Sigmoid colon (tissue), 7 donors: ENCODE measurements at places on chromosomes 13 and 19.

DNA sequence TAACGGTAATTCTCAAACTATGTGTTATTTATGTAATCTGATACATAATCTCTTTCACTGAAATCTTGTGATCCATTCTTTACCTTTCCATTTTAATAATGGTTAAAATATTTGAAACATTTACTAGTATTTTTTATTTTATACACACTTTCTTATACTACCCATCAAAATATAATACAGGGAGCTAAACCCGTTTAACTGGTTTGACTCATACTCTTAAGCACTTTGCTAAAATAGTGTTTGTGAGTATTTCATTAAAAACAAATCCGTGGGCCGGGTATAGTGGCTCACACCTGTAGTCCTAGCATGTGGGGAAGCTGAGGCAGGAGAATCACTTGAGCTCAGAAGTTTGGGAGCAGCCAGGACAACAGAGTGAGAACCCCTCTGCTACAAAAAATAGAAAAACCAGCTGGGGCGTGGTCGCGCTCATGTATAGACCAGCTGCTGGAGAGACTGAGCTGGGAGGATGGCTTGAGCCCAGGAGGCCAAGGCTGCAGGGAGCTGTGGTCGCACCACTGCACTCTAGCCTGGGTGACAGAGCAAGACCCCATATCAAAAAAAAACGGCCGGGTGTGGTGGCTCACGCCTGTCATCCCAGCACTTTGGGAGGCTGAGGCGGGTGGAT lies 43.8 kb upstream of the DCUN1D2 start:
- DNase-seq: peak; percentile 22

DNA sequence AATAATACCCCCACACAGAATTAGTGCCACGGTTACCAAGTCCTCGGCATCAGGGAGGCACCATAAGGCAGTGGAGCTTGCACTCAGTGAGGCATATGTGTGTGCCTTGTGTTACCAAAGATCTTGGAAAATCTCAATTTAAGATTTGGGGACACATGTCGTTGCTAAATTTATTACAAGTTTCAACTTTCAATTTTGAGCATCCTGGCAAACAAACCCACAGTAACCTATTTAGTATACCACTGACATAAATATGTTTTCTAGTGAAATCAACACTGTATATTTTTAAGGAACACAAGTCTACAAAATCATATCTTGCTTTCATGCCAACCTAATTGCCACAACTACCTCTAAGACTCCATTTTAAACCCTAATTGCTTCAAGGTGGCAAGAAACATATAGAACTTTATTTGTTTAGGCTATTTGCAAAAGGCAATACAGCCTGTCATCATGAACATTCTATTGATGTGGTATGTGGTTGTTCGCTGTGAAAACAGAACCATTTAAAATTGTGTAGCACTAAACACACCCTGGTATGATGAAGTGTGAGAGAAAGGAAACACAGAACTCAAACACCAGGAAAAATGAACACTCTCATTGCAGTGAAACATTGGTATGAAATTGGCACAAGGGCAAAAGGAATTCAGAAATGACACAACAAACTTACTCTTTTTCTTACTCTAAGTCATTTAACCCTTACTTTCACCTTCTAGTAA lies 531.1 kb downstream of the IRS2 start:
- no peak for DNase-seq

DNA sequence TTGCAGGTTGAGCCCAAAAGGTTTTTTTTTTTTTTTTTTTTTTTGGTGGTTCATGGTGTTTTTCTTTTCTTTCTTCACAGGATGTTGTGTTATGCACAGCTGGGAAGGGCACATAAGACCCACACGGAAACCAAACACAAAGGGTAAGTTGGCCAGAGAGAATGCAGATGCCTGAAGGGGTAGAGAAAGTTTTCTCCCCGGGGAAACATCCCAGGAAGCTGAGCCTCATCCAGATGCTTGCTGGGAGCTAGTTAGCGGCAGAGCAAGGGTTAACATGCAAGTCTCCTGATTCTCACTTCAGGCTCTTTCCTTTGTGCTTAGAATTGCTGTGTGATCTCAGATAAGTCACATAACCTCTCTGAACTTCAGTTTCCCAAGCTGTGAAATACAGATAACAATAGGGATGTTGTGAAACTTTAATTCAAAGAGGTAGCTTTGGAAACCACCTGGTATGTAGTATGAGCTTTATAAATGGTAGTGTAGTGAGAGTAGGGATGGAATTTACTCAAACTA lies 3.1 kb downstream of the ADGRE1 start:
- DNase-seq: no peak

GRCh38 chr13:31476266-31476665 lies 263.1 kb upstream of the RXFP2 start:
- no peak for DNase-seq

DNA sequence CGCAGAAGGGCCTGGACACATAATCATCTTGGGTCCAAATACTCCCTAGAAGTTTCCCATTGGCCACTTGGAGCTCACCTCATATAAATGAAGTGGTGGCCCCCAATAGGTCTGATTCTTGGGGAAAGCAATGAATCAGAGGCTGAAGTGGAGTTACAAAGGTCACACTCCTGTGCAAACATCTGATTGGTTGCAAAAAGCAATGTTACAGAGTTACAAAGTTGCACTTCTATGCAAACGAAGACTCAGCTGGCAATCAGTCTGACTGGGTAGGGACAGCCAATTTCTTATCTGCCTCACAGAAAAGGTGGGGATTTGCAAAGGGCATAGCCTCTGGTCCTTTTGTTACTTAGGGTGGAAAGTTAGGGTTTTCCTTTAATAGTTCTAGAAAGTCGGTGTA lies 1.8 kb upstream of the GPR180 start:
- DNase-seq: no peak

- no peak for DNase-seq
These were observed 91.1 kb downstream of the RAB20 start for GRCh38 chr13:110470272-110471009.

- DNase-seq: no peak
These were observed 2.8 kb downstream of the GIPR start for GRCh38 chr19:45670670-45671453.

DNA sequence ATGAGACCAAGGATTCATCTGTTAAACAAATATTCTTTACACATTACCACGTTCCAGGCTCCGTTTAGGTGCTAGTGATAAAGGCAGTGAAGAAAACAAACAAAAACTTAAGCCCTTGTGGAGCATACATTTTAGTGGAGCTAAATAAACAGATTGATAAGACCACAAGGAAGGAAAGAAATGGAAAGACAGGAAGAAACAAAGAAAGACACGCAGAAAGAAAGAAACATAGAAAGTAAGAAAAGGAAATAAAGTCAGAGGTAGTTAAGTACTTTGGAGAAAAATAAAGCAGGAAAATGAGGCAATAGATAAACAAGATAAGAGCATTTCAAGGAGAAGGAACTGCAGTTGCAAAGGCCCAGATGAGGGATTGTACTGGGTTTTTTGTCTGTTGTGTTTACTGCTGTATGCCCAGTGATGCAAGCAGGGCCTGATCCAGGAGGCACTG lies 998 bp downstream of the NFKBIB start:
- no peak for DNase-seq

DNA sequence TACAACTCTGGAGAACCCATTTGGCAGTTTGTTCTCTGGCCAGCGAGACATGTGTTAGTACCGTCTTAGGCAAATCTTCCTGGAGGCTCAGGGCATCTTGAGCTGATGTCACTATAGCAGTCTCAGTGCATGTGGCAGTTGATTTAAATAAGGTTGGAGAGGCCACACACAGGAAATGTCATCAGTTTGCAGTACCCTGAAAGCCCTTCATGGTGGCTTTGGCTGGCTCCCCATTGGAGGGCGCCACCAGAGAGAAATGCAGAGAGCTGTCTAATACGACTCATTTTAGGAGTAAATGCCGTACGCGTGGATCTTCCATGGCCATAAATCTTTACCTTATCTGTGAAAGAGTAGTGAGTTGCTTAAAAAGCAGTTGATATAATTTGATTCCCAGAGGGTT lies 163.1 kb downstream of the STK24 start:
- no peak for DNase-seq

DNA sequence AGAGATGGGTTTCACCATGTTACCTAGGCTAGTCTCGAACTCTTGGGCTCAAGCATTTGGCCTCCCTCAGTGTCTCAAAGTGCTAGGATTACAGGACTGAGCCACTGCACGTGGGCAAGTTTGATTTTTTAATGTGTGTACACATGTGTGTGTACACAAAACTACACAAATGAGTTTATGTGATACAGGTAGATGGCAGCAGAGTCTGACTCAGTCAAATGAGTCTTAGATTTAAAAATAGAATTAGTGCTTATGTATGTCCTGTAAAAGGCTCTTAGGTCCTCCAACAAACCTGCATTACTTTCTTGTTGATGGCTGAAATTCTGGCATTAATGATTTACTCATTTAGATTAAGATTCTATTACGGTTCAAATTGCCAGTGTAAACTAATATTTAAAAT lies 293.7 kb downstream of the PCDH17 start:
- no peak for DNase-seq

DNA sequence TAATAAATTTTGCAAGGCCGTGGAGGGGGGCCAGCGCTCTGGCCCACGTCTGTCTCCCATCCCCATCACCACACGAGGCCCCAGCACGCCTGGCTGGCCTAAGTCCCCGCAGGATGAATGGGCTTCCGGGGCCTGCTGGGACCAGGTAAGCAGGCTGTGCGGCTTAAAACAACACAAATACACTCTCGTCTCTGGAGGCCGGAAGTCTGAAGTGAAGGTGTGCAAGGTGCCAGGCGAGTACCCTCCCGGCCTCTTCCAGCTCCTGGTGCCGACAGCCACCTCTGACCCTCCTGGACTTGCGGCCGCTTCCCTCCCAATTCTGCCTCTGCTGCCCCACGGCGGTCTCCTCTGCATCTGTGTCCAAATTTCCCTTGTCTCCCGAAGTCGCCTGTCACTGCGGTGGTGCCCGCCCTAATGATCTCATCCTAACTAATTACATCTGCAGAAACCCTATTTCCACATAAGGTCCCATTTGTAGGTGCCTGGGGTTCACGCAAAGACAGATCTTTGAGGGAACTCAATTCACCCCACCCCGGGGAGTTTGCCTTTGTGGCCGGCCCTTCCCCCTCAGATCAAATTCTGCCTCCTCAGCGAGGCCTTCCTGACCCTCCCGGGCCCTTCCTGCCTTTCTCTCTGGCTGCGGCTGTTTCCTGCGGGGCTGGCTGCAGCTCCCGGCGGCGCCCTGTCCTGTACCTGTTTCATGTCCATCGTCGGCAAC lies 8.1 kb upstream of the PTBP1 start:
- no peak for DNase-seq

DNA sequence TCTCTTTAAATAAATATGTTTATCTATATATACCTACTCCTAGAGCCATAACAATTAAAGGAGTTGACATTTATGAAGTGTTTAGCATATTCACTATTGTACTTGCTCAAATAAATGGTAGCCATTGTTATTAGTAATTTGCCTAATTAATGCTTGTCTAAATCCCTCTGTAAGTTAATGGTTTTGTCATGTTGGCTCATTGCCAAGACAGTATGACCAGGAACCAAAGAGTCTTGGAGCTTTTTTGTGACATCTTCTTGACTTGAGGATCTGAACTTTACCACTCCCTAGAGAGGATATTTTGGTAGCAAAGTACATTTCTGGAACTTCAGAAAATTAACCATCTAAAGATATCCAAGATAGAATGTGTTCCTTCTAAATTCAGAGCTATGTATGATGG lies 15.5 kb downstream of the FRY start:
- no peak for DNase-seq

GRCh38 chr19:41619018-41619556 lies 7.8 kb downstream of the CEACAM4 start:
- no peak for DNase-seq

DNA sequence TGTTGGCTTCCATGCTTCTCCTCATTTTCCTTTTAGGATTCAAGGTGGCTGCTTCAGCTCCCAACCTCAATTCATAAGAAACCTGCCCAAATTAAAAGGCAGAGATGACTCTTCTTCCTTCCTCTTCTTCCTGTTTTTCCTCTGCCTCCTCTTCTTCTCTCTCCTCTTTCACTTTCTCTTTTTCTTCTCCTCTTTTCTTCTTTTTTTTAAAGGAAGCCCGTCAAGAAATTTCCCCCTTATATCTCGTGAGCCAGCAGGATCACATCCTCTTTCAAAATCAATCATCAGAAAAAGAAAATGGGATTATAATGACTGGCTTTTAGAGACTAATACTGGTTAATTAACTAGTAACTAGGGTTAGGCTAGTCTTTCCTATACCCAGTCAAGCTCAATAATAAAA lies 220.3 kb downstream of the NBEA start:
- DNase-seq: no peak
